ENCODE measurements at places on chromosomes 7 and 10.

DNA sequence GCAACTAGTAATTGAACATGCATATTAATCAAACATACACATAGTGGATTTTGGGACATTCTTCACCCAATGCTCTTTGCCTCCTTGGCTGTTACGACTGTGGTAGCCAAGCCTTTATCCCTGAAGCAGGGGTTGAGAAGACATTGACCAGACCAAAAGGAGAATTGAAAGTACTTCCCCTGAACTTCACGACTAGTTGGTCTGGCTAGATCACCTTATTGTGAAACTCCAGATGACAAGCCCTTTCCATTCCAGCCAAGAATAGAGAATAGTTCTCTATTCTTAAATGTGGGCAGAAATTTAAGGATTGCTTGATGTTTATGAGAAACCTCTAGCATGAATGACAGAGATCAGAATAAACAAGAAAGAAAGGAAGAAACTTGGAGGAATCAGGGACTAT is 97.0 kb downstream of the LRMDA start:
- DNase-seq: no peak

- DNase-seq: no peak
Measured at GRCh38 chr10:100710151-100710871, 35.1 kb upstream of the PAX2 start.

- DNase-seq: no peak
Measured at GRCh38 chr10:109374215-109374614, 549.1 kb downstream of the XPNPEP1 start.

DNA sequence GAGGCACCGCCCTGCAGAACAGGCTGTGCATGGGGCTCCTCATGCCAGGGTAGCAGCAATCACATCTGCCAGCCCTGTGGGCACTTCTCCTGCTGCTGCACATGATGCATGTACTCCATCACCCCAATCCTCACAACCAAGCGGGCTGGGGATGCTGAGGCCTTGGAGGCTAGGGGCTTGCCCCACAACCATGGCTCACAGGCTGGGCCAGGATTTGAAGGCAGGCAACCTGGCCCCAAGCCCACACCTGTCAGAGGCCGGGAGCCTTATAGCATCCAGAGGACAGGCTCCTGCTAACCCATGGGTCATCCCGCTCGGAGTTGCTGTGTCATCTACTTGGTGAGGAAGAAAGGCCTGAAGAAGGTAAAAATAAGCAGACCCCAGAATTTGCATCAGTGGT is 2.2 kb downstream of the POLM start:
- DNase-seq: no peak

GRCh38 chr7:144885478-144885877 is 49.6 kb upstream of the TPK1 start:
- no peak for DNase-seq

All from iPS DF 6.9 (cell line).